Right lobe of liver (tissue), 6 donors: ENCODE measurements at places on chromosomes 16 and 17. TPM values are rescaled to one million over a fixed set of nuclear protein-coding genes. Genes with fewer than 3 reads are reported as not detected.

Gene ITGB4
- 0.92 TPM for total RNA-seq

Gene MT1M
- total RNA-seq = 569 TPM

Gene KRTAP9-2
- total RNA-seq = not detected

Gene KIF18B
- 0.22 TPM for total RNA-seq

Gene HOXB7
- not detected for total RNA-seq

Gene FBXO39
- 0.33 TPM for total RNA-seq

Gene PITPNM3
- 0.91 TPM for total RNA-seq

Gene TMEM106A
- 4.4 TPM for total RNA-seq

Gene CA5A
- 28.7 TPM for total RNA-seq

Gene NPIPA5
- total RNA-seq = 4.2 TPM

DNA sequence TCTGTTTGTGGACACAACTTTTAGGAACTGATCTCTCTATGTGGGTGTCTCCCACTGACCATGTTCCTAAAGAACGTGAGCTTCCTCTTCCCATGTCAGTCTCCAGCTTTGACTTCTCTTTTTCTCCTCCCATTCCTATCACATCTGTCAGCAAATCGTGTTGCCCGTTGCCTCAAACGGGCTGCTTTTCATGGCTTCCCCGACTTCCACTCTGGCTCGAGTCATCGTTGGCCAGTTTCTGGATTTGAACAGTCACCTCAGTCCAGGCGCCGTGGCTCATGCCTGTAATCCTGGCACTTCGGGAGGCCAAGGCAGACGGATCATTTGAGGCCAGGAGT lies 5.4 kb downstream of the ABCC1 start:
- no peak for DNase-seq

- no peak for DNase-seq
Observed at GRCh38 chr16:48022496-48022895, 133.3 kb downstream of the ABCC12 start.

- DNase-seq = peak; percentile 62
Observed at GRCh38 chr16:73071131-73071940, 23.4 kb upstream of the ZFHX3 start.

- DNase-seq = no peak
Observed at GRCh38 chr16:83418565-83418964, 389.2 kb upstream of the HSBP1 start.

- DNase-seq = no peak
Observed at GRCh38 chr17:50259477-50260324, 14.6 kb upstream of the TMEM92 start.

- no peak for DNase-seq
Observed at GRCh38 chr17:44191369-44191768, 4.6 kb downstream of the TMUB2 start.

DNA sequence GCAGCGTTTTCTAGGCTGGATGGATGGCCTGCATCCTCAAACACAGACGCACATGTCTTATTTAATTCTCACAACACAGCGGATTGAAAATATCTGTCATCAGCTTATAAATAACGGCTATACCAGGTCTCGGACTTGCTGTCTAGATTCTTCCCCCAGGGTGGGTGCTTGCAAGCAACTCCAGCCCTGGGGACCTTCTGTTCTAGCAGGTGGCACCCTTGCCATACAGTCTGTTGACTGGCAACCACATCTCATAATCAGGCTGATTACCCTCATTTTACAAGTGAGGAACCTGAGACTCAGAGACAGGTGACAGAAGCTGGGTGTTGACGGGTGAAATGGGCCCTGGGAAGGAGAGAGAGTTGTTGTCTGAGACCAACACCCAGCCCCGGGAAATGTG lies 16.2 kb upstream of the SEZ6 start:
- DNase-seq = no peak

DNA sequence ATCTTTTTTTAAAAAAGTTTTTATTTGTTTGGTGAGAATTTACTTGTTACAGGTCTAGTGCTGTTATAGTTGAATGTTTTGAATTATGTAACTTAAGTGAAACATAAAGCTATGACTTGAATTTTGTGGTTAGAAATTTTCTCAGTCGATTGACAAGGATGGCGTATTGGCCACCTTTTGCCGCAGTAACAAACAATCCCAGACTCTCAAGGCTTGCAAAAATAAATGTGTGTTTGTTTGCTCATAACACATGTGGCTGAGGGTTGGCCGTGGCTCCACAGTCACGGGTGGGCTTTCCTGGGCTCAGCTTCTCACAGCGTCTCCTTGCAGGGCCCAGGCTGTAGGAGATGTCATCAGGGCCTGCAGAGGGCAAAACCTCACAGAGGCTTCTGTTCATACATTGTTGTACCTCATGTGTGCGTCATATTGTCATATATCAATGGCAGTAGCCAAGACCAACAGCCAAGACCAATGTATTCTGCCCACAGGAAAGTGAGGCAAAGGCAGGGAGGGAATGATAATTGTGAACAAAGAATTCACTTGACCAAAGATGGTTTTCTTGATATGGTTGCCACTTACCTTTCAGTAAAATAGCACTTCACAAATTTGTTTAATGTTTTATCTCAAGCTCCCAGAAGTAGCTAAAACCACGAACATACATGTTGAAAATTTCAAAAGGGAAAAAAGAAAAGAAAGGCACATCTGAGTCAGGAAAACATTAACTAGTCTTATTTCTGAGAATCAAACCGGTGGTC lies 93.5 kb downstream of the WWOX start:
- DNase-seq = no peak

GRCh38 chr17:63275318-63275970 lies 170.7 kb downstream of the CYB561 start:
- DNase-seq = no peak

DNA sequence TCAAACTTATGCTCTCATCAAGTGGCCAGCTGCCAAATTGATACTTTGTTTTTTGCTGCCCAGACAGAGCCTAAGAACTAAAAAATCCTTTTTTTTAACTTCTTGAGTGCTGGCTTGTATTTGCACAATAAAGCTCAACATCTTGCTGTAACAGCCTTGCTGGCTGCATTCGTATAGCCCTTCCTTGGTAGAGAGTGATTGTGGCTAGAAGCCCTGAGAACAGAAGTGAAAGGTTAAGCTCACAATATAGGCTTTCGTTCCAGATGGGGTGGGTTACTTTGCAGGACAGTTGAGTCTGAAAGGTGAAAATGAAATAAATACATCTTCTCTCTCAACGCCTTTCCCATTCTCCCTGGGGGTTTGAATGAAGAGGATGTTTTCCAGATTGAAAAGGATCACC lies 278.8 kb downstream of the HS3ST3B1 start:
- no peak for DNase-seq

DNA sequence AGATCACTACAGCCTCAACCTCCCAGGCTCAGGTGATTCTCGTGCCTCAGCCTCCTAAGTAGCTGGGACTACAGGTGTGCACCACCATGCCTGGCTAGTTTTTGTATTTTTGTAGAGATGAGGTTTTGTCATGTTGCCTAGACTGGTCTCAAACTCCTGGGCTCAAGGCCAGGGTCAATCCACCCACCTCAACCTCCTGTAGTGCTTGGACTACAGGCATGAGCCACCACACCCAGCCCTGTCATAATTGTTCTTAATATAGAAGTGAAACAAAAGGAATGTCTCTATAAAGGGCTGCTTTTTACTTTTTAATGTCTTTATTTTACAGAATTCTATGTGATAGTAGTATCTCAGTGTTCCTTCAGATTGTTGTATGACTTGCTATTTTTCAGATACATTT lies 345.2 kb upstream of the TBX2 start:
- DNase-seq = no peak

DNA sequence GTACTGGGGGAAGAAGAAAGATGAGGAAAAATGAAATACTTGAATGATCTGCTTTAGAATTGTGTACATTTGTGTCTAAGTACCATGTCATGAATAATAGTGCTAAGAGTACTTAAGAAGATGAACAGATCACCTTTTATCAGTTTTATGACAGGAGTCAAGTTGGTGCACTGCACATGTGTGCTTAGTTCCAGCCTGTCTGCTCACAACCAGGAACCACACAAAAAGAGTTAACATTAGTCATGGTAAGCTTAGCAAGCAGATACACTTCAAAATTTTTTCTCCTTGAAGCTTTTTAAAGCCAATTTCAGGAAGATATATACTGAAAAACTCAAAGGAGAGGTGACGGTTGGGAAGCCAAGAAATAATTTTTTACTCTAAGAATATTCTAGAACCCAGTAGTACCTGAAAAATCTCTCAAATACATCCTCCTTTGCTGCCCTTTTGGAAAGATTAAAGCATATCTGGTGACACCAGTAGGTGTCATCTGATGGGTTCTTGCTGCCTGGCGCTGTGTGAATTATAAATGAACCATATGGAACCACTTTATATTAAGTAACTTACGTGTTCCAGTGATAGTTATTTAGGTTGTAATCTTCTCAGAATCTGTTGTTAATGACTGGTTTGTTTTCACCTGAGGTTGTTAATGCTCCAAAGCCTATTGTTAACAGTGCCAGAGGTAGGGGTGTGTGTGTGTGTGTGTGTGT lies 93.4 kb downstream of the MSI2 start:
- DNase-seq = no peak

GRCh38 chr17:66413559-66414520 lies 111.4 kb downstream of the PRKCA start:
- DNase-seq = no peak
